Stimulated activated CD8-positive, alpha-beta memory T cell treated with anti-CD3 and anti-CD28 coated beads, Interleukin-7, amount 100 ng/mL, for 24 hours (primary cell): ENCODE measurements at places on chromosomes 4 and X.

DNA sequence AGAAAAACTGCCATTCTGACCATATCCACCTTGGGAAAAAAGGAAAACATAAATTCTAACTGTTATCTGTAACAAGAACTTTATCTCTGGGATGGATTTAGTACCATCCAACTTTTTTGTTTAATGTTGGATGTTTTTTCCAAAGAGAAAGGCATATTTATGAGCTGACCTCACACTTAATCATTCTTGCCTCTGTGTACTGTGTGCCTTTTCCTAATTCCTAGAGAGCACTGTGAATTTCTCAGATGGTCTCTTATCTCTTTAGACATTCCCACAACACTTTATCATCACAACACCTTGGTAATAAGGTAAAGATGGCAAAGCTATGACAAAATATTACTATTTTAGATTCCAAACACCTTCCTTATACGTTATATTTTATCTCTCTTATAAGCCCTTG is 126.2 kb downstream of the COL4A6 start:
- DNase-seq, result no peak

- no peak for DNase-seq
Observed at GRCh38 chr4:87306056-87306455, 16.6 kb downstream of the HSD17B13 start.

- no peak for DNase-seq
Observed at GRCh38 chr4:71472946-71473345, 134.1 kb downstream of the SLC4A4 start.

DNA sequence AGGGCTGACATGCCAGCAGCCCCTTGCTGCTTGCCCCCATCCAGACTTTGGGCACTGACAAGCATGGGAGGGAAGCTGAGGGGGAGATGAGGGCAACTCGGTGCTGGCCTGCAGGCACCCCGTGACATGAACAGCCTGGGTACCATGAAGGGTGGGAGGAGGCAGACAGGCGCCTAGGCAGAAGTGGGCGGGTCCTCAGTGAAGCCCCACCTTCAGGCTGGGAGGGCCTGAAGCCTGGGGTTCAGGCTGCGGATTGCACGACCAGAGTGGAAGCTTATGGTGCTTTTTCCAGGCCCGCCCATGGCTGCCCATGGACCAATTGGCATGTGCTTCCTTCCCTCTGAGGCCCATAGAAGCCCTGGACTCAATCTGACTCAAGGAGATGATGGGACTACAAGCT is 354.1 kb downstream of the GRIA2 start:
- DNase-seq, result no peak

DNA sequence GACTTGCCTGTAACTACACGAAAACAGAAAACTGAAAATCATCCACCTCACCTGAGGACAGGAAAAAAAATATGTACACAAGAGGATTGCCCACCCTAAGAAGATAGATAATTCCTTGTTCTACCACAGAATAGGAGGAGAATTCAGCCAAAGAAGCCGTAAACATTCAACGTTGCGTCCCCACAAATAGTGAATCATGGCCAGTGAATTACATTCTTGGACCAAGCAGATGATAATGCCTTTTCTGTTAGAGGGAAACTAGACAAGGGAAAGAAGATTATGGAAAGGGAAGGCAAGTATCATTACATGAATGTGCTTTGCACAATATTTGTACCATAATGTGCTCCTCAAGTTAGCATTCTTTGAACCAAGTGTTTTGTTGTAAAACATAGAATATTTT is 95.5 kb upstream of the C1QTNF7 start:
- no peak for DNase-seq

DNA sequence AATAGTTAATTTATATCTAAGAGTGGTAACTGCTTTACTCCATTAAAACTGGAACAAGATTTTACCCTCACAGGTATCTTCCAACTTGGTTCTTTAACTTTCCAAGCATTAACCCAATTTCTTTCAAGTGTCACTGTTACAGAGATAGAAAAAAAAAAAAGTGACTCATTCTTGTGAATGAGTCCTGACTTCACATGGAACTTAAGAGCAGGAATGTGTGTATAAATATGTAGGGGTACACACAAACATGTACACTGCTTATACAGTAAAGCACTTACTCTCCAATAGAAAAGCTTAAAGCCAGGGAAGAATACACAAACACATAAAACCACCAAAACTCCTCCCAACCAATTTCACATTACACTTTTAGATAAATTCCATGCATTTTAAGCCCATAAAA is 38.8 kb downstream of the TAPT1 start:
- no peak for DNase-seq

- no peak for DNase-seq
Observed at GRCh38 chrX:43540318-43540717, 115.8 kb upstream of the MAOA start.

DNA sequence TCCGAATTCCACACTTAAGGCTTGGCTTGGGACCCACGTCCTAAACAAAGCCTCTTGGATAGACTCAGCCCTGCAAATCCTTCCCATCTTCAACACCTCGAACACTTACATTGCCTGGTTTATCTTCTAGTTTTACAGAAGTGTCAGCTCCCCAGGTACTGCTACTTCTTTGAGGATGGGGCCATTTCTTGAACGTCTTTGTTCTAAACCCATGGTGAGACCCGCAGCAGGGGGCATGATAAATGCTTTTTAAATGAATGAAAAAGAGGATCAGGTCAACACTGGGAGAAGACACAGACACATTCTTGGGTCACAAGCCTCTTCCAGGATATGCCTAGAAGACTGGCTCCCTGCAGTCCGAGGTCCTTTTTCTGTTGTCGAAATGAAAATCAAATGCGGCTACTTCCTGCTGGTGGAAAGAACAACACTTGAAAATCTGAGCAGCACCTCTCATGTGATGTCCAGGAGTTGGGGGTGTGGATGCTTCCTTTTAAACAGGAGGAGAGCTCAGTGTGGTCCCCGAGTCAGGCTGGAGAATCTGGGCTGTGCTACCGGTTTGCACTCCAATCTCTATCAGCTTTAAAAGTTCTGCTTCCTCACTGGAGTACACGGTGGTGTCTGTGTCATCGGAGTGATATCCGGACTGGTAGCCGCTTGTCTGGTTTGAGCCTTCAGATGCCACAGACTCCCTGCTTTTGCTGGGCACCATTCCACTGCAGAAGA is 45.8 kb downstream of the KDR start:
- no peak for DNase-seq
